T-helper 17 cell (primary cell): ENCODE measurements at places on chromosomes 2 and 18.

DNA sequence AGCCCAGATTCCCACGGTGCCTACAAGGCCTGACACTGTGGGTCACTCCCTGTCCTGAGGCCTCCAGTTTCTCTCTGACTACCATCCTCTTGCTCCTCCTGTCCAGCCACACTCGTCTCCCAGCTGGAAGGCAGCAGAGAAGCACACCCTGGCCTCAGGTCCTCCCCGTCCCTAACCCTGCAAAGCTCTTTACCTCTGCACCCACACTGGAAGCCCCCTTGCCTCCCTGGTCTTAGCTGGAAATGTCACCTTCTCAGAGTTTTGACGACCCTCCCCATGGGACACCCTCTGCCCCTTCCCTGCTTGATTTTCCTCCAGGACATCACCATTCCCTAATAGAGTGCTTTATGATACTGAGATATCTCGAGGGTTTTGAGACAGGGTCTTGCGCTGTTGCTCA lies 10.6 kb downstream of the RNU2-63P start:
- DNase-seq = no peak
- H3K27ac ChIP-seq = no peak overlapping the region
- H3K27me3 ChIP-seq = no peaks in the 10 kb centered on the region
- no peaks in the 10 kb centered on the region for H3K36me3 ChIP-seq
- H3K4me1 ChIP-seq = no peaks in the 10 kb centered on the region

- H3K36me3 ChIP-seq = no peaks in the 10 kb centered on the region
- H3K4me3 ChIP-seq = no peak overlapping the region
- peaks cover 43% of the 10 kb centered on the region for H3K27me3 ChIP-seq
Observed at GRCh38 chr2:231348704-231349373, 46.7 kb upstream of the B3GNT7 start.

DNA sequence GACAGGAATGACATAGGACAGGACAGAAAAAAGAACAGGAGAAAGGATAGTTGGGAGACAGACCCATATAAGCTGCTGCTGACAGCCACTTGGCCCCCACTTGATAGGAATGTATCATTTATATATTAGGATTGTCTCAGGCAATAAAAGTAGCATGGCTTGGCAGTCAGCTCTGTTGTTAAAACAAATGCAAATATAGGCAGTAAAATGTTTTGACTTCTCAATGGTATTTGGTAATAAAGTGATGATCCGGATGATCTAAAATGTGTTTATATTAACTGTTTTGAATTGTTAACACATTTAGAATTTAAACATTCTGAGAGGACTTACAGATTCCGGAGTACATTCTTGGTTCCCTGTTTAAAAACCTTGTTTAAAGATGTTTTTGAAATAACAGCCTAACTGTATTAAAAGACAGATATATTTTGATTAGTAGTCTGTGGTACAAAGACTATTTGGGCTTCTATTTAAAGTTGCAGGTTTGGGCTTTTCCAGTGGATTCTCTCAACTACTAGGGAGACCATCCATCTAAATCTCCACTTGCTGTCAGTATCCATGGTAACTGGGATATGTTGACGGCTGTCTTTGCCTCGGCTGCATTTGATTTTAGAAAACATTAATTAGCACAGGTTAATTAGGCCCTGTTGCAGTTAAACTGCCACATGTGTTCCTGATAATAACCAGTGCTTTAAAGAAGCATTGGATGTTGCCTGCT lies 147.6 kb downstream of the ESCO1 start:
- H3K4me1 ChIP-seq = no peaks in the 10 kb centered on the region
- H3K27ac ChIP-seq = no peak overlapping the region
- H3K27me3 ChIP-seq = peaks cover 38% of the 10 kb centered on the region
- H3K36me3 ChIP-seq = no peaks in the 10 kb centered on the region
- no peak overlapping the region for H3K4me3 ChIP-seq

- H3K27ac ChIP-seq = no peak overlapping the region
- H3K4me1 ChIP-seq = no peaks in the 10 kb centered on the region
- no peak for DNase-seq
- H3K27me3 ChIP-seq = peaks cover 9% of the 10 kb centered on the region
- no peak overlapping the region for H3K4me3 ChIP-seq
- H3K36me3 ChIP-seq = no peaks in the 10 kb centered on the region
Observed at GRCh38 chr18:10213526-10213925, 240.9 kb upstream of the APCDD1 start.

DNA sequence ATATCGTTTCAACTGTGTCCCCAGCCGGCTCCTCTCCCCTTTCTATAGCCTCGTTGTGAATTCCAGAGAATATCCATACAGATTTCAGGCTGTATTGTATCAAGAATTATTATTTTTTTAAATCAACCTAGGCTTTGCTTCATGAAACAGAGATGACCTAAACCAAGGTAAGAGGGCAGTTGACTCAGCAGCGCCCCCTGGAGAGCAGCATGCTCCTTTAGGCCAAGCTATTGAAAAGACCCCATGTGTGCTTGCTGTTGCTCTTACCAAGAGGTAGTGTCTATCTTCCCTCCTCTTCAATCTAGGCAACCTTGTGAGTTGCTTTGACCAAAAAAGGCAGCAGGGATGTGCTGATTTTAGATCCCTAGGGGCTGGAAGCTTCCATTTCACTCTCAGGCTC lies 426.7 kb upstream of the SMIM21 start:
- H3K27ac ChIP-seq = no peak overlapping the region
- H3K4me3 ChIP-seq = no peak overlapping the region
- no peaks in the 10 kb centered on the region for H3K36me3 ChIP-seq
- DNase-seq = no peak
- H3K4me1 ChIP-seq = no peaks in the 10 kb centered on the region

- H3K4me1 ChIP-seq = no peaks in the 10 kb centered on the region
- no peak for DNase-seq
- peaks cover 9% of the 10 kb centered on the region for H3K36me3 ChIP-seq
- no peak overlapping the region for H3K27ac ChIP-seq
Observed at GRCh38 chr2:178152033-178152432, 39.8 kb downstream of the RBM45 start.

DNA sequence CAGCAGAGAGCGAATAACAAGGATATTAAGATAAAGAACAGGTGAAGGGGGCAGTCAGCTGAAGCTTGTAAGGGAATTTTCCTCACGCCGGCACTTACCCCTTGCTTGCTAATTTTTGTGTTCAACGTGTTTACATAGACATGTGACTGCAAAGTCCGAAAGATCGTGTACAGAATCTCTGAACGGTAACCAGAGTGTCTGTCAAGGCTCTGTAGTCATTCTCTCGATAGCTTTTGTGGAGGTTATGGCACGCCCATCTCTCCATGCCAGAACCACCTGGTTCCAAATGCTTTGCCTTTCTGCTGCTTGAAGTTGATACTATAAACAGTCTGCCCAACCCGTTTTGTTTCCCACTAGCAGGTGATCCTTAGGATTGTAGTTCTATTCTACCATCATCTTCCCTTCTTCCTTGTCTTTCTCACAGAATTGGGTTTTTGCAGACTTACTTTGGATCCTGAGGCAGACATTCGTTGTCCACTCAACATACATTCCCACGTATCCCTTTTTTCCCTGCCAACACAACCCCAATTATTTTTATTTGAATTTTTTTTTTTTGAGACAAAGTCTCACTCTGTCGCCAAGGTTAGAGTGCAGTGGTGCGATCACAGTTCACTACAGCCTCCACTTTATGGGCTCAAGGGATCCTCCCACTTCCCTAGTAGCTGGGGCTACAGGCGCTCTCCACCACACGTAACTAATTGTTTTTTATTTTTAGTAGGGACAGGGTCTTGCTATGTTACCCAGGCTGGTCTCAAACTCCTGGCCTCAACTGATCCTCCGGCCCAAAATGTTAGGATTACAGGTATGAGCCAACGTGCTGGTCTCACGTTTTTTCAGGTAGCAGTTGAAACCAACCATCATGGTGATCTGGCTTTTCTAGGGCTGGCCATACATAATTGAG lies 1.3 kb upstream of the USP34 start:
- no peaks in the 10 kb centered on the region for H3K27me3 ChIP-seq
- no peak for DNase-seq
- H3K27ac ChIP-seq = peak overlapping the region; percentile 97
- no peaks in the 10 kb centered on the region for H3K36me3 ChIP-seq
- peak overlapping the region; percentile 95 for H3K4me3 ChIP-seq

DNA sequence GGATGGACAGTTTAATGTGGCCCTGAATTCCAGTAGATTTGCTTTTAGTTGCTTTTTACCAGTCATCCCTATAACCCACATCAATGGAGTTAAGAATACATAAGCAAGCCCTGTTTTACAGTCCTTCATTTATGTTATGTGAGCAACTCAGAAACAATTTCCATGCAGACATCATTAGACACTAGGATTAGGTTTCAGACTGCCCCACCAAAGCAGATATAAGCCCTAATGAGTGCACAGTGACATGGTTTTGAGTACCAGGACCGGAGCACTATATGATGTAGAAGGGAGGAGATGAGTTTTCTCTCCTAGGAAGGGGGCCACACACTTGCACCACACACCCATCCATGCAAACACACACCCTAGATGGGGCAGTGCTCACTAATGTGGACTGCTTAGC lies 15.5 kb downstream of the KCNS3 start:
- no peak for DNase-seq
- H3K27me3 ChIP-seq = peaks cover 15% of the 10 kb centered on the region
- H3K27ac ChIP-seq = no peak overlapping the region
- no peak overlapping the region for H3K4me3 ChIP-seq

DNA sequence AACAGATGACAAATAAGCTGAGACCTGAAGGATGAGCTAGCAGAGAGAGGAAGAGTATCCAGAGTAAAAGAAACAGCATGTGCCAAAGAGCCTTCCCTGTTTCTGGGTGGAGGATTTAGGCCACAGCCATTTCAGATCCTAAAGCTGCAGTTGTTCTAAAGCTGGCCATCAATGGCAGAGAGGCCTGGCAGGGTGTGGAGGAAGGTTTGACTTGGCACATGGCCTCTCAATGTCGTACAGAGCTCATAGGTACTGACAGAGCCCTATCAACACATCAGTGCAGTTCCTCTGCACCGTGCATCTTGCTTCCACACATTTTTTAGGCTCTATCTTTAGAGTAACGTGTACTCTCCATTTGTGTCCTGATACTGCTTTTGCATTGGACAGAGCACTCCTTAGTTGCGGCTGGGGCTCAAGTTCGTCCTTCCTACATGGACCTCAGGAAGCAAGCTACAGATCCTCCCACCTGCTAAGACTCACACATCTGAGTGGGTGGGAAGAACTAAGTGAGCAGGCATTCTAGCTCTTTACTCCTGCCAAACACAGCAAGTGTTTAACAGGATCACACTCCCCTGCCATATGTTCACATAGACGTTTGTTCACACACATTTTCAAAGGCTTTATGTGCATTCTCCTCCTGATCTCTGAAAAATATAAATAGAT lies 3.0 kb upstream of the CHMP3 start:
- H3K27me3 ChIP-seq = peaks cover 26% of the 10 kb centered on the region
- H3K27ac ChIP-seq = no peak overlapping the region
- no peak for DNase-seq
- H3K4me1 ChIP-seq = peaks cover 20% of the 10 kb centered on the region

DNA sequence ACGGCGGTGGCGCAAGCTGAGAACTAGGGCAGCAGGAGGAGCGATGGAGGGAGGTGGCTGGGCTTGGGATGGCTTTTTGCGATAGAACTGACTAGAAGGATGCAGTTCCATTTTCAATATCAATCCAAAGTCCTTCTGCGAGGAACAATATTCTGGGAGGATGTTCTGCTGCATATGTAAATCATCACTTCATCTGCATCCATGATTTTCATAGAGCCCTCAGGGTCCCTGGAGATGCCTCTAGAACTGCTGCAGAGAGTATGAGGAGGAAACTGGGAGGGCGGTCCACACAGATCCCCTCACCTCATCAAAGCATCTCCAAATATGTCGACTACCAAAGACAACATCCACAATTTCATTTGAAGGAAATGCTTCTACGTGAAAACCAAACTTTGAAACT lies 20.8 kb downstream of the CACNB4 start:
- H3K36me3 ChIP-seq = peaks cover 4% of the 10 kb centered on the region
- peaks cover 5% of the 10 kb centered on the region for H3K27me3 ChIP-seq
- no peaks in the 10 kb centered on the region for H3K4me1 ChIP-seq
- H3K4me3 ChIP-seq = no peak overlapping the region

DNA sequence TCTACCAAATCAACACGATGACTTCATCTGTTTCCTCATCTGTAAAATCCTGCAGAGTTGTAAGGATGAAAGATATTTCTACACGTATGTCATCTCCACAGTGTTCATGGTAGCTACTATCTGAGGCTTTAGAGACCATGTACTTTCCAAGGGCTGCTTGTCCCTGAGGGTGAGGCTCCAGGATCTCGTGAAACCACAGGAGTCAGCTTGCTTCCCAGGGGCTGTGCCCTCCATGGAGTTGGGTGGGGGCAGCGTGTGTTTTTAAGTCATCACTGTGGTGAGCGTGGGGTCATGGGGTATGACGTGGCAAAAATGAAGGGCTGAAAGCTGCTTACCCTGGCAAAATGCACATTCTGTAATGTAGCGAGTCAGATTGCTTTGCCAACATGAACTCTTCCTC lies 81.6 kb downstream of the ASAP2 start:
- H3K4me3 ChIP-seq = no peak overlapping the region
- no peaks in the 10 kb centered on the region for H3K36me3 ChIP-seq
- DNase-seq = no peak

DNA sequence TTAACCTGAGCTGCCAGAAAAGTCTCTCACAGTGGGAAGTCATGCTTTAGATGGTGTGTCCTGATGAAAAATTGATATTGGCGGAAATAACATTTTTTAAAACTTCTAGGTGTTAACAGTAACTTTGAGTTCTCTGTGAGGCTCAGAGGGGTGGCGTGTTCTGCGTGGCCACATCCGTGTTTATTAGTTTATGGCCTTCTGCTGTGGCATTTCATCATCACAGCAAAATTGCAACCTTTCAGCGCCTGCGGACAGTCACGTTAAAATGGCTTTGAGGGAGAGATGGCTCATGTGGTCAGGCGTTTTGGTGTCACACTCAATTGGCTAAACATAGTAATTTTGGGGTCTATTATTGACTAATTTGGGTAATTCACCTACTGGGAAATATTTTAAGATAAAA lies 42.4 kb downstream of the KLHL29 start:
- no peak overlapping the region for H3K4me3 ChIP-seq
- peaks cover 43% of the 10 kb centered on the region for H3K27me3 ChIP-seq
- H3K27ac ChIP-seq = no peak overlapping the region
- no peak for DNase-seq

DNA sequence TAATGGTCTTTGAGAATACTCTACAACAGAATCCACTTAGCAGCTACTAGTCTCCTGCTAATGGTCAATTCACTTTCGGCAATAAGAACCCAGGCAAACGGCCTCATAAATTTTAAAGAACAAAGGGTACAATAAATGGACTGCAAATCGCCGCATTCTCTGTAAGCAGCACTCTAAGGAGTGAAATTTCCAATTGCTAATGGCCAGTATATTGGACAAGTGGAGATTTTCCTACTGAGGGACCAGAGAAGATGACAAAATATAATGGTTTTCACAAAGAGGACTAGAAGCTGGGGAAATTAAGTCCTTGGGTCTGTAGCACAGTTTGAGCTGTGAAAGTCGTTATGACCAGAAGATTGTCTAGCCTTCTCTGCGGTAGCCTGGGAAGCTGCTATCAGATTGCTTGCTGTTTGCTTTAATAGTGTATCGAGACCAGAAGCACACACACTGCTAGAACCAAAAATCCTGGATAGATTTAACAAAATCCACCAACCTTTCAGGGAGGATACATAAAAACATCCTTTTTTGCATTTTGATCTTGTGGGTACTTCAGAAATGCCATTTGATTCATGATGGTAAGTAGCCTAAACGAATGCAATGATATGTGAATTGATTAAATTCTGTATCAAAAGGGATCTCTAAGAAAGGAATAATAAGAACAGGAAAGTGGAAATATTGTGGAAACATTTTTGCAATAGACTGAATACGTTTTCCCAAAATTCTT lies 53.6 kb upstream of the ATP8B1 start:
- no peaks in the 10 kb centered on the region for H3K36me3 ChIP-seq
- H3K4me3 ChIP-seq = no peak overlapping the region
- DNase-seq = no peak
